ENCODE measurements at places on chromosomes 6 and 20.

- peak; percentile 47 for DNase-seq
These were observed 115.1 kb downstream of the MAN1A1 start for GRCh38 chr6:119234457-119234856.

DNA sequence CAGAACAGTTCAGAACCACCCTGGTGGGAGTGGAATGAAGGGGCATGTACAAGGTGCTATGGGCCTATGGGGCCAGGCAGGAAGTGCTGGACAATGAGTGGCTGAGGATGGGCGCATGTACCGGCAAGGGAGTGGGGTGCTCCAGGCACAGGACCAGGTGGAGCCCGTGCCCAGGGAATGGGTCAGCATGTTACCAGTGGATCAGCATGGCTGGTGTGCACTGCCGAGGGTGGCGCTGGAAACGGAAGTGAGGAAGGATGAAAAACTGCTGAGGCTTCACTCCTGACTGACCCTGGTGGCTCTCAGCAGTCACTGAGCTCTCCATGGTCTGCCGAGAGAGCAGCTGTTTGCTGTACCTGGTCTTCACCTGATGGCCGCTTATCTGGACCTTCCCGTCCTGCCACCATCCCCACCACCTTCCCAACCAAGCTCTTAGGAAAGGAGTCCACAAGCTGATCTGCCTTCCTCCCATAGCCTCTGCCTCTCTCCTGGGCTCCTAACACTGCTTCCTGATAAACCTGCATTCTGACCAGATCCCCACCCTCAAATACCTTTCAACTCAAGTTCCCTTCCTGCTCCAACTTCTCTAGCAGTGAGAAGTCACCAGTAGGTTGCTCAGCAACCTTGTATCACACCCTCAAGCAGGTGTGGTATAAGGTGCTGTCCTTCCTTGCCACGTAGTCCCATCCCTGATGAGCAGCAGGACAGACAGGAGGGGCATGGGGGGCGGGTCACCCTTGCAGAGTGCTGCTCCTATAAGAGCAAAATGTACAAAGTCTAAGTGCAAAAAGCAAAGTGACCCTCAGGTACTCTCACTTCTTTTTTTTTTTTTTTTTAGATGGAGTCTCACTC, 7.1 kb downstream of the UQCC2 start:
- no peak for DNase-seq

DNA sequence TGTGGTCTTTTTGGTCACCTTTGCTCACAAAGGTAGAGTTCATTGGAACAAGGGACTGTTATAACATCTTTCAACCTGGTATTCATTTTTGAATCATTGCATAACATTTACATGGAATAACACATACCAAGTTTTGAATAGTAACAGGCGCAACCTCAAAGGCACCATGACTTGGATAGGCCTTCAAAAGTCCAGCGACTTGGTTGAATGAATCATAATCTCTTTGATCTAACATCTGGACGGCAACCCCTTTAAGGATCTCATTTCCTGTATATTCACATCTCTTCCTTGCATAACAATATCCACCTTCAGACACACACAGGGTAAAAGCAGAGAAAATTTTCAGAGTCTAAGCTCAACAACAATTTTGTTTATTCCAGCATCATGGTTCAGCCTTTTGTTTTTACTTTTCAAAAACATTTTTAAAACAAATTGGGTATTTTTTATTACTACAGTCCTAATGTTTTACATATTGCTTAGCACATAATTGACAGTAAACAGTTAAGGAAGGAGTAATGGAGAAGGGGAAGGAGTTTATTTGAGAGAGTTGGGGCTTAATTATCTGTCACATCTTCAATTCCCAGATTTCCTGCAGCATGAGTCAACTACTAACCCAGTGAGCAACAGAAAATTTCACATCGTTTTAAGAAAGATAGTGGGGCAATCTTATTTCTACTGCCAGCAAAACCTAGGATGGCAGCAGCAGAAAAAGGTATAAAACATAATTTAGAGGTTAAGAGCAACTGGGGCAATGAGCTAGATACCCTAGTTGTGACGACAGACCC, 41.8 kb upstream of the F13A1 start:
- no peak for DNase-seq

- no peak for DNase-seq
These were observed 66.0 kb downstream of the RNF182 start for GRCh38 chr6:13990796-13991195.

GRCh38 chr20:5356941-5357340, 40.2 kb upstream of the PROKR2 start:
- DNase-seq, result no peak

DNA sequence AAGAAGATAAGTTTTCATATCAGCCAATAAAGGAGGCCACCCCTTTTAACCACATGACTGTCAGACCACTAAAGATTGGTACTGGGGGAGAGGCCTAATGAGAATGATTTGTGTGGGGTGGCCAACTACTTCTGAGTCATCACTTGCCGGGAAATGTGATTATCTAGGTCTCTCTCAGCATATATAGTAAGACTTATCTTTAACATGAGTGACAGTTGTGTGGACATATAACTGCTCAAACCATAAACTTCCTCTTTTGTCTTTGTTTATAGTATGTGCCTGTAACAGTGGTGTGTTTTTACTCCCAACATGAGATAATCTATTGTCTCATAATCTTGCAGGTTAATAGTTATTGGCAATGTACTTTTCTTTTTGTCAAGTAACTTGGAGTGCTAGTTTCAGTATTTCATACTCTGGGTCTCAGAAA, 312.4 kb downstream of the CDKAL1 start:
- DNase-seq, result peak; percentile 75

DNA sequence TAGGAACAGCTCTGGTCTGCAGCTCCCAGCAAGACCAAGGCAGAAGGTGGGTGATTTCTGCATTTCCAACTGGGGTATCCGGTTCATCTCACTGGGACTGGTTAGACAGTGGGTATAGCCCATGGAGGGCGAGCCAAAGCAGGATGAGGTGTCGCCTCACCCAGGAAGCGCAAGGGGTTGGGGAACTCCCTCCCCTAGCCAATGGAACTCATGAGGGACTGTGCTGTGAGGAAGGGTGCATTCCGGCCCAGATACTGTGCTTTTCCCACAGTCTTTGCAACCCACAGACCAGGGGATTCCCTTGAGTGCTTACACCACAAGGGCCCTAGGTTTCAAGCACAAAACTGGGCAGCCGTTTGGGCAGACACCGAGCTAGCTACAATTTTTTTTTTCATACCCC, 21.8 kb downstream of the HDDC2 start:
- DNase-seq, result peak; percentile 21

GRCh38 chr20:23313271-23313670, 37.3 kb upstream of the NXT1 start:
- no peak for DNase-seq

GRCh38 chr6:14002176-14002947, 77.6 kb downstream of the RNF182 start:
- DNase-seq, result no peak

DNA sequence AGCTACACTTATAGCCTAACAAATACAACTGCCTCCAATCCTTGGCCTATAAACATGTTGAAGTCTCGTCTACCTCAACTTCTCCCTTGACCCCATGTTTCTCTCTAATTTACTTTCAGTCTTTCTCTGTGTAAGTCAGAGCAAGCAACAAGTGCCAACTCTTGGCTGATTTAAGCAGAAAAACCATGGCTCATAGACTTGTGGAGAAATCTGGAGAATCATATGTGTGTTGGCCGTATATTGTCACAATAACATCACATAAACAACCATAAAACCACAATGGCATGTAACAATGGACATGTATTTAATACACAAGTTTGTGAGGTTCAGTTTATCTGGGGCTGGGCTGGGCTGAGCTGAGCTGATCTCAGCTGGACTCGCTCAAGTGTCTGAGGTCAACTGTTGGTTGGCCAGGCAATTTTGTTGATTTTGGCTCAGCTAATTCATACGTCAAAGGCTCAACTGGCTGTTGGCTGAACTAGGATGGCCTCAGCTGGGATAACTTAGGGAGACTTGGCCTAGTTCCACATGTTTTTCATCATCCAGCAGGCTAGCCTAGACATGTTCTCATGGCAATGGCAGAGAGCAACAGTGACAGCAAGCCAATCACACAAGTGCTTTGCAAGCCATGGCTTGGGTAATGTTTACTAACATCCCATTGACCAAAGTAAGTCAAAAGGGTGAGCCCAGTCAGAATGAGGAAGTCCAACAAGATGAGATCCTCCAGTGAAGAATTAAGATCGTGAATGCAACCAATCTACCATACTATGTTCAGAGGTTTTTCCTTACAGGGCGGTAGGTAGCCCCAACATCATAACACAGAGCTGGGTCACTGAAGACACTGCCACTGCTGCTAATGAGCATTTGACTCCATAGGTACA, 12.9 kb upstream of the TBC1D22B start:
- DNase-seq, result no peak

- no peak for DNase-seq
These were observed 301.8 kb downstream of the KIF16B start for GRCh38 chr20:16271450-16271849.

- DNase-seq, result no peak
These were observed 211.1 kb upstream of the PRDM1 start for GRCh38 chr6:105874835-105875626.

GRCh38 chr6:45655745-45656476, 278.2 kb upstream of the SUPT3H start:
- no peak for DNase-seq

DNA sequence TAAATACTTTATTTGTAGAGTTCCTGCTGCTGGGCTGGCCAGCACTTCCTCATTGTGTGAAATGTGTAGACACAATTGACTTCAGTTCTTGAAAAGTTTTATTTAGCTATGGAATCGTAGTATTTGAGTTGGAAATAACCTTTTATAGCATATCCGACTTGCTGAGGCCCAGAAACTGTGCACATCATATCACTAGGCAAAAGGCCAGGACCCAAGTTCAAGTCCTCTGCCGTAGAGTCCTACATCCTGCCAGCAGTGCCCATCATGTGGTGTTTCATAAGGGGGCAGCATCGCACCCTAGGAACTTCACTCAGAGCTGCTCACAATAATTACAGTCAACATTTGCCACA, 207.7 kb upstream of the SNX9 start:
- DNase-seq, result no peak

- DNase-seq, result no peak
These were observed 6.2 kb upstream of the GCM1 start for GRCh38 chr6:53154794-53155193.

DNA sequence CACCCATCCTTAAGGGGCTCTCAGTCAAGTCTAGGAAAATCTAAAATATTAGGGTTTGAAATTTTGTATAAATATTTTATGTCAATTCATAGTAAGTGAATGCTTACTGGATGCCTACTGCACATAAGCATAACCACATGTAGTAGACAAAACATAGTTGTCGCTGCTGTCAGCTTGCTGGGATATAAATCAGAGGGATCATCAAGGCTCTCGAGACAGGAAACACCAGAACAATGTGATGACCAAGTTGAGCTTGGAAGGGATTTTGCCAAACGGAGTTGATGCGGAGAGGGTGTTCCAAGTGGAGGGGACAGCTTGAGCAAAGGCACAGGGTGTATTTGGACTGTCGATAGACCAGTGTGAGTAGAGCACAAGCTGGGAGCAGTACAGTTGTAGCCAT, 105.8 kb upstream of the SUPT3H start:
- no peak for DNase-seq

DNA sequence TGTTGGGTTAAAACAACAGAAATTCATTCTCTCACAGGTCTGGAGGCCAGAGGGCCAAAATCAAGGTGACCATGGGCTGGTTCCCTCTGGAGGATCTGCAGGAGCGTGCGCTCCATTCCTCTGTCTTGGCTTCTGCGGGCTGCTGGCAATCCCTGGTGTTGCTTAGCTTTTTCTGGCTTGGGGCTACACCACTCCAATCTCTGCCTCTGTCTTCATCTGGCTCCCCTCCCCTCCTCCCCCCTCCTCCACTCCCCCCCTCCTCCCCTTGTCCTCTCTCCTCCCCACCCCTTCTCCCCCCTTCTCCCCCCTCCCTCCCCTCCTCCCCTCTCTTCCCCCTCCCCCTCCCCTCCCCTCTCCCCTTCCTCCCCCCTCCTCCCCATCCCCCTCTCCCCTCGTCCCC, 321.3 kb upstream of the ARID1B start:
- DNase-seq, result no peak

DNA sequence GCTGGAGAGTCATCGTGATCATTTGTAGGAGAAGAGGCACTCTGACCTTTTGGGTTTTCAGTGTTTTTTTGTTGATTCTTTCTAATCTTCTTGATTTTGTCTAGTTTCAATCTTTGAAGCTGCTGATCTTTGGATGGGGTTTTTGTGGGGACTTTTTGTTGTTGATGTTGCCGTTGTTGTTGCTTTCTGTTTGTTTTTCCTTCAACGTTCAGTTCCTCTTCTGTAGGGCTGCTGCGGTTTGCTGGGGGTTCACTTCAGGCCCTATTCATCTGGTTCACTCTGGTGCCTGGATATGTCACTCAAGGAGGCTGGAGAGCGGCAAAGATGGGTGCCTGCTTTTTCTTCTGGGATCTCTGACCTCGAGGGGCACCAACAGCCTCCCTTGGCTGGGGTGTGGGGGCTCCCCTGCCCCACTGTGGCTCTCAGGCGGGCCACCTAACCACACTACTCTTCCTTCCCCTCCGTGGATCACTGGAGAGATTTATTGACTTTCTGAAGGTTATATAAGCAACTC, 21.5 kb upstream of the TMEM244 start:
- no peak for DNase-seq

DNA sequence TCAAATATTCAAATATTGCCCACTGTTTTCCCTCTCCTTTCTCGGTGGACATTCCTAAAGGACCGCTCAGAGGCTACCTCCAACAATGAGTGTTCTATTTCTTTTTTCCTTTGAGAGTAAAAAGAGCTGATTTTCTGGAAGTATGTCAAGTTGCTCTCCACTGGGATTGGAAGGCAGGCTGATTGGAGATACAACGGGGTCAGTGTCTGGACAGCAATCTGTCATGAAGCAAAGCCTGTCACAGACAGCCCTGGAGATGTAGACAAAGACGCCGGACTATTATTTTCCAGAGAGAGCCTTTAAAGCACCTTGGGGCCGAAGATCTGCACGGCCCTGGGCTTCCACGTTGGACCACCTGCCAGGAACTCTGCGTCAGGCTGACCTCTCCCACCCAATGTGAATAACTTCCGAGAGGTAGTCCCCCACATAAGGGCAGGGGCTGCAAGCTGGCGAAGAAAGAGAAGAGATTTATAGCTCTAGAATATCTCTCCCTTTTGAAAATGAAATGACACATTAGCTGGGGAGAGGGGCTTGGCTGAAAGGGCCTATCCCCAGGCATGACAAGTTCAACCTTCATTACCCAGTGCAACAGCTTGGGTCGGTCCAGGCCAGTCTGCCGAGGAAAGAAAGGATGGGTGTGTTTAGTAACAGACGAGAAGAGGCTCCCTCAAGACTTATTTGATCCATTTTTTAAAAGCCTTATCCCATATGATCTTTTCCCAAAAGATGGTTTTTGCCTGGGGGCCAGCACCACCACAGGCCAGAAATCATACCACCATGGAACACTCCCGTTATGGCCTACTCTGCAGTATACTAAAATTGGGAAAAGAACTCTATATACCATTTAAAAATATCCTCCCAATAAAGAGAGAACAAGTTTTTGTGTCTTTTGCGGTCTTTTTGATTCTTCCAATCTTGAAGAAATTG, 131.1 kb downstream of the OLIG3 start:
- DNase-seq, result no peak

DNA sequence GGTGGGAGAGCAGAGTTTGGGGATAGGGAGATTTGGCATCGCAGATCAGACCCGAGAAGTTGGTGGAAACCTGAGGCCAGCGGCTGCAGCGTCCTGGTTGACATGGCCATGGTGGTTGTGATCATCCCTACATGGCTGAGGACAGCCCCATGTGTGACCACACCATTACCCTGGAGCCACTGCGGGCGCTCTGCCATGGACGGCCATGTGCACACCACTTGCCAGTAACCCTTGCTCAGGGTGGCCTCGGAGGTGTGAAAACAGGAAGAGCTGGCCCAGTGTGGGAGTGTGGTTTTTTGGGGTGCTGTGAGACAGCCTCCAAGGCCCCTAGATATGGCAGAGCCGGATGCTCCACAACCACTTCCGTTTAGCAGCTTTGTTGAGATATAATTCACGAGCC, 64.4 kb downstream of the TMEM242 start:
- peak; percentile 31 for DNase-seq
